ENCODE measurements at places on chromosomes 6 and 20. TPM values are rescaled to one million over a fixed set of nuclear protein-coding genes. Genes with fewer than 3 reads are reported as not detected.

ZNF391 gene
- total RNA-seq = 0.23 TPM

FAM83C gene
- 29.3 TPM for total RNA-seq

RSPH4A gene
- 0.81 TPM for total RNA-seq

GRCh38 chr6:37619641-37620040 is 78.0 kb downstream of the MDGA1 start:
- no peak for DNase-seq

DNA sequence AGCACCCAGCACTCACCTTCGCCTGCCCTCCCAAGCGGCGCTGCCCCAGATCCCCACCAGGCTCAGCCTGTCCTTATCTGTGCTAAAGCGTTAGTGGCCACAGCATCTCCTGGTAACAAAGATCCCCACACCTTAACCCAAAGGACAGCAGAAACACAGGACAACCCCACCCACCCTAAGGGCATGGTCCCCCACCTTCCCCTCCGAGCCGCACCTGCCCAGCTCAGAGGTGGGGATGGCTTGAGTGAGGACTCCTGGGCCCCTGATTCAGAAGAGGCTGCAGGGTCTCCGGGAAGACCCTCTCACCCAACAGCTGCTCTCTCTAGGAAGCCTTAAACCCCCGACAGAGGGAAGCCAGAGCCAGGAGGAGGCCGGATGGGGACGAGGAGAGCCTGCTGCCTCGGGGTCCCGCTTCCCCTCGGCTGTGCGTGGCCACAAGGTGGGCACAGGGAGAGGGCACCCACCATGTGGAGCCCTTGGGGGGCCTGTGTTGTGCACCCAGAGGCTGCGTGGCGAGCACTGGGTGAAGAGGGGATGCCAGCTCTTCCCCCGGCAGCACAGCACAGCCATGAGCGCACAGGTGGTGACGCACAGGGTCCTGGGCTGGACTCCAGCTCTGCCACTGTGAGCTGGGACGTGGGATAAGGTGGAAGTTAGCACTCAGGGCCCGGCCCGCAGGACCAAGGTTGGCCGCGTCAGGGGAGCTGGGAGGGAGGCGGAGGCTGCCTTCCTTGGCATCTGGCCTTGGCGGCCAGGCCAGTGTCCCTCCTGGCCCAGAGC is 31.9 kb upstream of the MRGBP start:
- DNase-seq = no peak

DNA sequence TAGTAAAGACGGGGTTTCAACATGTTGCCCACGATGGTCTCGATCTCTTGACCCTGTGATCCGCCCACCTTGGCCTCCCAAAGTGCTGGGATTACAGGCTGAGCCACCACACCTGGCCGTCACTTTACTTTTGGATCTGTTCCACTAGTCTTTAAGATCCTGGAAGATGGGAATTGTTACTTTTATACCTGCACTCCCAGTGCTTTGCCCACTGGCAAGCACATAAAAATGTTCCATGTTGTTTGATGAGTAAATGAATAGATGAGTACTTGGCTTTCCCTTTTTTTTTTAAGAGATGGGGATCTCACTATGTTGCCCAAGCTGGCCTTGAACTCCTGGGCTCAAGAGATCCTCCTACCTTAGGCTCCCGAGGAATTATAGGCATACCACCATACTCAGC is 84.8 kb upstream of the SASH1 start:
- DNase-seq = no peak

GRCh38 chr6:1604158-1605003 is 5.3 kb upstream of the FOXC1 start:
- DNase-seq = peak; percentile 62

- no peak for DNase-seq
These were observed 53.8 kb downstream of the ADAT2 start for GRCh38 chr6:143396497-143397226.

GRCh38 chr6:157768304-157768703 is 54.7 kb upstream of the SNX9 start:
- no peak for DNase-seq

DNA sequence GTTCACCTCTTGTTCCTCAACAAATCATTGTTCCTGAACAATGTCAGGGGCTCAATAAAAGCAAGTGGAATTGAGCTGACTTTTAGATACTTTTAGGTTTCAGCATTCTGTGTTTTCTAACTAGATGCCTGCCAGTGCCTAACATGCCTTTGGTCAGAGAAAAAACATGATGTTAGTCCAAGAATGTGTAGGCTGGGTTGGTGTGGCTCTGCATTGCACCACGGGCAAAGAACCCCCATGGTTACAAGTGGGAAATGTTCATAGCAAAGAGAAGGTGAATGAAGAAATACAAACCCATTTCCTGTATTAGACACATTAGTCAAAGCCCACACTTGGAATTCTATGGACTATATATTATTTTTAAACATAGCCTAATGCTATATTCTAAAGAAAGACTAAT is 193.3 kb downstream of the TMEM200A start:
- no peak for DNase-seq

GRCh38 chr20:34558320-34559218 is at the start of gene MAP1LC3A:
MAP1LC3A (plus strand) TSS chr20:34558718; CDS start chr20:34558869, 151 bp downstream.
- peak; percentile 98 for DNase-seq

DNA sequence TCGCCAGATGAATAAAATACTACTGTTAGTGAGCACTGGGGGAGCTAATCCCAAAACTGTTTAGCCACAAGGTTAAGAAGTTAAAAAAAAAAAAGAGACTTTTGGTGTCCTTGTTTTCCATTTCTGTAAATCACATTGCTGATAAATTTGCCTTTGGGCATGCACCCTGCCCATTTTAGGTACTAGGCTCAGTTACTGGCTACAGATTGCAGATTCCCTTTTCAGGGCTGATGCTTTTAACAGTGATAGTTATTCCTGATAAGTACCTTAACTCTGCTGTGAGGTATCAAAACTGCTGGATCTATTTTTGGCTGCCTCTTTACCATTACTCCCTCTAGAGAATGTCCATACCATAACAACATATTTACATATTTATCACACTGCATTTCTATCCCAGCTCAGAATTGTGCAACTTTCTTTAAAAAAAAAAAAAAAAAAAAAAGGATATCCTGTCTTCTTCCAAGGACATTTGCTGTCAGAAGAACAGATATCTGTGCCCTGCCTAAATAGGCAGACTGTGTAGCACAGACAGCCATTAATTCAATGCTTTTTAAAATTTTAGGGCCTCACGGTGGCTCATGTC is 94.5 kb downstream of the SSR1 start:
- no peak for DNase-seq

DNA sequence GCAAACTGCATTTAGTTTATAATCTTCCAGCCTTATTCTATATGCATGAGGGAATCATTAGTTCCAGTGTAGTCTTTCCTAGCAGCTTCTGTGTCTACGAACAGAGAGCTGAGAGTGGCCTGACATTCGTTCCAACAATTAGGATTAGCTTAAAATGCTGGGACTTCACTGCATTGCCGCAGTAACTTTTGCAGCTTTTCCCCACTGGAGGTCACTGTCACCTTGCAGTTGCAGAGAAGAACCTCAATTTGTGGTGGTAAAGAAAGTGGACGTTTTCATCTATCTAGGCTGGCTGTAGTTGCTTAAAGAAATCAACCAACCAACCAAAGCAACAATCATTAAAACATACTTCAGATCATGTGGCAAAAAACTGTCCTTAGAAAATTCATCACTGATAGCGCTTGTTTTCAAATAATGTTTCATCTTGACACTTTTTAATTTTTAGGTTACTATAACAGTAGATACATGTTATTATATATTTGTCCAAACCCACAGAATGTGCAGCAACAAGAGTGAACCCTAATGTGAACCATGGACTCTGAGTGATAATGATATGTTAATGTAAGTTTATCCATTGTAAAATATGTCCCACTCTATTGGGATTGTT is 12.2 kb downstream of the MYLK4 start:
- DNase-seq = no peak

GRCh38 chr6:126352514-126352913 is 12.6 kb downstream of the CENPW start:
- DNase-seq = no peak

- no peak for DNase-seq
These were observed 10.1 kb downstream of the TAB2 start for GRCh38 chr6:149327638-149328037.

DNA sequence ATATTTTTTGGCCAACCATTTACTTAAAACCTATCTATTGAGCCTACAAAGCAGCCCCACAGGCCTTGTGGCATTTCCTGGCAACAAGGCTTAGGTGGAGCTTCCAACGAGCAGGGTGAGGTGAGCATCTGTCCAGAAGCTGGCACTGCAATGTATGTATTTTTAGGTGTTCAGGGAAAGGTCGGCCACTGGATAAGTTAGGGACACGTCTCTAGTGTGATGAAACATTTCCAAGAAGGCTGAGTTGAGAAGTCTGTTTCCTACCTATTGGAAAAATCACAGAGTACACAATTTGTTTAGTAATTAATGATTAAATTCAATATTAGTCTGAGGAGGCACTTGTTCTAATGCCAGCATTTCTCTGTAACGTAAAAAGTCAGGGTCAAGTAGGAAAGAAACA is 17.8 kb upstream of the RCAN2 start:
- no peak for DNase-seq

- DNase-seq = no peak
These were observed 288.7 kb downstream of the KIF16B start for GRCh38 chr20:16284385-16285100.

DNA sequence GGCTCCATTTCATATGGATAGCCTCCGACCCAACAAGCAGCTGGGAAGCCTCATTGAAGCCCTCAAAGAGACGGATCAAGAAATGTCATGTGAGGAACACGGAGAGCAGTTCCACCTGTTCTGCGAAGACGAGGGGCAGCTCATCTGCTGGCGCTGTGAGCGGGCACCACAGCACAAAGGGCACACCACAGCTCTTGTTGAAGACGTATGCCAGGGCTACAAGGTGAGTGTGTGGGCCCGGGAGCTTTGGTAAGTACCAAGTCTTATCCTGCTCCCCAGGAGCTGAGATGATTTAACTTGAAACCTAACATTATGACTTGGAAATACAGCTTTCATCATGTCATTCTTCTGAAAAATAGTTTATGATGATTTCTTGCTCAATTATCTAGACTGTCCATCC is 4.1 kb downstream of the TRIM38 start:
- DNase-seq = no peak

All from suprapubic skin (tissue), 4 donors.